Memory B cell (primary cell): ENCODE measurements at places on chromosomes 1 and 21.

GRCh38 chr1:163240705-163241104 is 38.0 kb upstream of the RGS5 start:
- no peak for DNase-seq

DNA sequence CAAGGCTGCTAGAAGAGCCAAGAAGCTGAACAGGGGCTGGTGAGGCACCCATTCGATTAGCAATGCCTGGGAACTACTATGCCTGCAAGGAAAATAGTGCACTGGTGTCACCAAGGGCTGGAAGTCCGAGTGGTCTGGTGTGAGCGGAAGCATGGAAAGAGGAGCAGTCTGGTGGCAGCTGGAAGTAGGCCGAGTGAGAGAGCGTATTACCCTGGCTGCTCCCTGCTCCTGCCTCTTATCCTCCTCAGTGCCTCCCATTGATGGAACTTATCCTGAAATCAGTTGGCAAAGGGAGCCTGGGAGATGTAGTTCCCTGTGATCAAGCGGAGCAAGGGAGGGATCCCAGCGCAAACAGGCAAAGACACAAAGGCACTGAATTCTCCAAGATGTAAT is 9.6 kb downstream of the SMAP2 start:
- no peak for DNase-seq

DNA sequence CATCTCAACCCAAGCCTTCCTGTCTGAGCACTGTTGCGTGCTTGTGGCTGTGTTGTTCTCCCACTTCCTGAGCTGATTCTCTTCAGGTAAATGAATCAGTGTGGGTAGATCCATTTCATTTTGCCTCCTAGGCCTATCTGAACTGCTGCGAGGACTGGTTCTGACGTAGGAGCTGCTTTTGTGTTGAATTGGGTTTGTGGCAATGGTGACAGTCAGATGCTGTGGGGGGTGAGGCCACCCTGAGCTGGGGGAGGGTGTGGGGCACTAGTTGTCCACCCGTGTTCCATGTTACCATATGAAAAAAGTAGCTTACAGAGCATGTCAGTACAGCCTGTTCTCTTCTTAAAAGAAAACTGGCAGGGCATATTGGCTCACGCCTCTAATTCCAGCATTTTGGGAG is 81.5 kb downstream of the MRPS6 start:
- no peak for DNase-seq

GRCh38 chr21:31874812-31875212 is 2.0 kb downstream of the HUNK start:
- DNase-seq = no peak

DNA sequence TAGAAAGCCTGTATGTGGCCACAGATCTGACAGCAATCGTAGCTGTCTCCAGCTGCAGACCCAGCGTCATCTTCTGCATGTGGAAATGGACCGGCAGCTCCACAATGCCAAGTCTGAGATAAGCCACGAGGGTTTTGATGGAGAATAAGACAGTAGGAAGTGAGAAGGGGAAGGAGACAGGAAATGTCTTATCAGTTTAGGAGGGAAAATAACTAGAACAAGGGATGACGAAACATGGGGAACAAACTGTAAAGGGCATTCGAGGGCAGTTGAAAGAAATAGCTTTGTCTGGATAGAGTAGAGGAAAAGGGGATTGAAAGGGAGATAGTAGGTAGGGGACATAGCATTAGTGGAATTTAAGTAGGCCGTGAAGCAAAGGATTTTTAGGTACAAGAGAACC is 74.0 kb upstream of the CTTNBP2NL start:
- DNase-seq = no peak

GRCh38 chr1:25174730-25175612 is 57.3 kb downstream of the SYF2 start:
- no peak for DNase-seq

DNA sequence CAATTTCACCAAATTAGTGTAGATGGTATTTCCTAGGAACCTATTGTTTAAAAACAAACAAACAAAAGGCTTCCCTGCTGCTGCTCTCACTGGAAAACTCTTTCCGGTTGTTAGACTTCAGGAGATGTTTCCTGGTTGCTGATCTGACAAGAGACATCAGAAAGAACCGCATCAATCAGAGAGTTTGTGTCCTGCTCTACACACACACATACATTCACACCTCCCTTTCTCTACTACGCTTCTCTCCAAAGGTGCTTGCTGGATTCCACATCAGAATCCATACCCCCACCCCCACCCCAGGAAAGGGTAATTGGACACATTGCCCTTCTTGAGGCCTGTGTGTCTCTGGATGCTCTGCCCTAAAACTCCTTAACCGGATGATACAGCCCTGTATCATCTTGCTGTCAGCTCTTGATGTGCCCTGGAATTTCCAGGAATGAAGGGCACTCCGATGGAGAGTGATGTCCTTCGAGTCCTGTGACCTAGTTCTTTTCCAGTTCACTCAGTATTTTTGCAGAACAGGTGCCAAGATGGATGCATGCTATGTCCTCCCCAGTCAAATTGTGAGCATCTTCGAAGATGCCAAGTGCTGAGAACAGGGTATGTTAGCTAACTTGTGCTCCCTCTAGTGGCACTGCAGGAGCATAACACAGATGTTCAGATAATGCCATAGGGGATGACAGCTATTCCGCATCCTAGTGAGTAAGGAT is 113.7 kb upstream of the SLC35F3 start:
- peak; percentile 23 for DNase-seq
